LHCN-M2 (cell line): ENCODE measurements at places on chromosomes 7 and 10.

- no peak for DNase-seq
These were observed 317.0 kb downstream of the CACNA2D1 start for GRCh38 chr7:82126576-82126975.

GRCh38 chr7:4225881-4226523 is 456.1 kb upstream of the FOXK1 start:
- no peak for DNase-seq

GRCh38 chr10:3192856-3193635 is 20.5 kb upstream of the PITRM1 start:
- peak; percentile 58 for DNase-seq

DNA sequence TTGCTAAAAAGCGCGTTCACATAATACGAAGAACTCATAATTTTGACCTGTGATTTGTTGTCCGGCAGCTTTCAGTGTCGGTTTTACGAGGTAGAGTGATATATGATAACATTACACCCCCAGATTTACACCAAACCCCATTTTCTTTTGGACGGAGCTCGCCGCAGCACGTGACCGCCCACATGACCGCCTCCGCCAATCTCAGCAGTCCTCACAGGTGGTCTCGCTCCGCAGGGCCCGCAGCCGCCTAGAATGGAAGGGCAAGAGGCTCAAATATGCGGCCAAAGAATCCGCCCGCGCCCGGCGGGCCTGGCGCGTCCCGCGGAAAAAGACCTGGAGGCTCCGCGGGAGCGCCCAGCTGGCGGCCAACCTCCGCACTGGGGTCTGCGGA is at the start of gene HOXA7:
Gene HOXA7, minus strand, starts transcription at position 168 of the 391 bp plus-strand sequence. Its CDS starts 130 bp downstream, at position 38.
- peak; percentile 79 for DNase-seq

DNA sequence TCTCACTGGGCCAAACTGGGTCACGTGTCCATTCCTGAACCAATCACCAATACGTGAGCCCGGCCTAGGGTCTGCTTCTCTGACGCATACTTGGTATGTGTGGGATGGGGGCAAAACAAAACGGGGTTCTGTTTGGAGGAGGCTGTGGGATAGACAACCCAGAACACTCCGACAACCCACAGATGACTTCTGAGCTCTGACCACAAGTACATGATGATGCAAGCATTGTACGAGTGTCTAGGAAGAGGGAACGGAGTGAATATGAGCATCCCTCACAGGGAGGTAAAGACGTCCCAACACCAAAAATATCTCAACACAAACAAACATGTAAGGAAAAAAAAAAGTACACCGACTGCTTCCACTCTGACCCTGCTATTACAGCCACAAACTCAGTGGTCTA is 5.6 kb downstream of the DAGLB start:
- peak; percentile 83 for DNase-seq

DNA sequence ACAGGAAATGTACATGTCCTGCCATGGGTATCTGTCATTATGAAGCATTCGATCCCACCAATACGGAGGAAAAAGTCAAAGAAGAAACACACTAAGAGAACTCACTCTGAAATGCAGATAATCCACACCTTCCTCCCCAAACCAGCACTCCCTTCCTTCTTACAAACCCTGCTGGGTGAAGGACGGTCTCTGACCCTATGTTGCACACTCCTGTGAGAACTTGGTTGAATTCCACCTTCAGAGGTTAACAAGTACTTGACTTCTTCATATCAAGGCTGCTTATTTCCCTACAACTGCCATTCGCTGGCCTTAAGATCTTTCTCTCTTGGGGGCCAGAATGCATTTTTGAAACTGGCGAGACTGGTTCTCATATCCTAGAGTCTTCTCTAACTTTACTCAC is 16.6 kb downstream of the YWHAG start:
- DNase-seq, result no peak

DNA sequence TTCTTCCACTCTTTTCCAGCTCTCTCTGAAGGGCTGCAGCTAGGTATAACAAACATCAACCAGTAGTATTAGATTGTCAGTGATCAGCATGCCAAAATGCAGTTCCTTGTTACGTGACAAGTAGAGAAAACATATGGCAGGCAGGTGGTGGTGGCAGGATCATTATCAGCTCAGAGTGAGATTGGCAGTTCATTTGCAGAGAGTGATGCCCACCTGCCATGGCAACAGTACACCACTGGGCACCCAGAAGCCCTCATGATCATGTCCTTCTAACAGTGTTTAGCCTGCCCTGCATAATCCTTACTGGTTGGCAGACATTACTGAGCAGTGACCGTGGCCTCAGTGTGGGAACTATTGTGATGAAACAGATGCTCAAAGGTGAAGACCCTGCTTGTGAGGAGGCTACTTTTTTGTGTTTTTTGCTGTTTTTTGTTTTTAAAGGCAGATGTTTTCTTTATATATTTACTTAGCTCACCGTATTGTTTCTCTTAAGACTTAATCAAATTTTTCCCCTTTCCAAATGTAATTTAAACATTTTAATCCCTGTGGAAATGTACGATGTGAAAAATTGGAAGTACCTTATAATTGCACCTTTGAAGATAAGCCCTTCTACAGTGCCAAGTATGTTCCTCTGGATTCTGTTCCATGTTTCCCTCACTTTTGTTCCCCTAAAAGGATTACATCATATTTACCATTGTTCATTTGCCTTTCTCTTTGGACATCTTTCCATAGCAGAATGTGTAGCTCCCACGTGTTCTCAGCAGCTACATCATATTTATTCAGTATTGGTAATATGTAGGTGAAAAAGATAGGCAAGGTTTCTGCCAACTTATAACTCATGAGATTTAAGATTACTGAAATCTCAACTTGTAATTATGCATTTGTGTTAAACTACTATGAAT is 179.6 kb downstream of the SND1 start:
- DNase-seq, result no peak

DNA sequence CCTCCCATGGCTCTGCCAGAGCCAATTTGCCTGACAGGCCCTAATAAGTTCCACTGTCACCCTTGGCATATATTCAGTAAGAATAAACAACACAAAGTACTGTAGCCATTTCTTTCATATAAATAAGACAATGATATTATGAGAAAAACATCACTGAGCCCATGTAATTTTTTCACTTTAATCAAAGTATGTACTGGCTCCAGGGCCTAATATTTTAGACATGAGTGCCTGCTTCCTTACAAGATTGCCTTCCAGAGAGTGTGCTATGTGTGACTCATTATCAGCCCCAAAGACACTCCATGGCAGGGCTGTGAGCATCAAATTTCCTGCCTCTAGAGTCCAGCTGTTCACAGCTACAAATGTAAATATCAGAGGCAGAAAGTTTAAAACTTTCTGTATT is 297.6 kb downstream of the LHFPL3 start:
- no peak for DNase-seq

GRCh38 chr7:32501522-32501921 is 6.2 kb downstream of the AVL9 start:
- peak; percentile 94 for DNase-seq

GRCh38 chr10:121522831-121523230 is 75.4 kb downstream of the FGFR2 start:
- no peak for DNase-seq

DNA sequence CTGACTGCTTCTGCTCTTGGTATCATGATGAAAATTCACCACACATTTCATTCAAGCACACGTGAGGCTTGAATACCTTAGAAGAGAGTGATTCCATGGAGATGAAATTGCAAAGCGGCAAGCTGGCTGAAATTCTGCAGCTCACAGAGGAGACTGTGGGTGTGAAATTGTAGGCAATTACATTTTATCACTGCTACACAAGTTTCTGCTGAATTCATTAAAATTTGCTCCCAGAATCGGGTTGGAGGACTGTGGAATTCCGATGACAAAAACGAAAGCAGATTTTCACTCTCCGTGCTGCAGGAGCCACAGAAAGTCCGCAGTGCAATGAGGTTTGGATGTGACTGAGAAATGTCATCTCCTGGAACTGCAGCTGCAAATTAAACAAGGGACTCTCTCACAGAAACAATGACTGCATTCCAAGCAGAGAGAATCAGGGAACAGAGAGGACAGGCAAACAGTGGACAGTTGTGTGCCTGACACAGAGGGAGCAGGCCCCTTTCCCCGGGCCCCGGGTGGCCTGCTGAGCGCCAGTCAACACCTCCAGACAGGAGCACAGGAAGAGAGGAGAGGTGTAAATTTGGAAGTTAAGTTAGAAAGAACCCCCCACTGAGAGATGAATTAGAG is 109.1 kb downstream of the C10orf90 start:
- DNase-seq, result no peak

DNA sequence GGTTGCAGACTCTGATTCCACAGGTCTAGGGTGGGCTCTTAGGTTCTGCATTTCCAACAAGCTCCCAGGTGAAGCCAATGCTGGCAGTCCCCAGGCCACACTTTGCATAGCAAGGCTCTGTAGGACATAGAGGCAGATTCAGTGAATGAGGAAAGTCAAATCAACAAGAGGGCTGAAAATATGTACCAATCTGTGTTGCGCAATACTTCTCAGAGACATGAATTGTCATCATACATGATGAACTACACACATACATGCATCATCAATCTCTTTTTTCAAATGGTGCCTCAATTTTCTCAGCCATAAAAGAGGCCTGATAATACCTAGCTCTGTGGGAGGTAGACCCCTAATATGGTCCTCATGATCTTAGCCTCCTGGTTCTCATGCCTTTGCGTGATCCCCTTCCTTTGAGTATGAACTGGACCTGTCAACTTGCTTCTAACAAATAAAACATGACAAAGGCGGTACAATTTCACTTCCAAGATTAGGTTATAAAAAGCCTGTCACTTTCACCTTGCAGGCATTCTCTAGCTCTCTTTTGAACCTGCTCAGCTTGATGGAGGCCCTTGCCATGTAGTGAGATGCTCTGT is 49.0 kb downstream of the PIK3CG start:
- DNase-seq, result no peak

- peak; percentile 9 for DNase-seq
These were observed 121.3 kb downstream of the PRKCQ start for GRCh38 chr10:6458814-6459213.

GRCh38 chr10:68897336-68897741 is 3.8 kb upstream of the DDX50 start:
- DNase-seq, result peak; percentile 72

DNA sequence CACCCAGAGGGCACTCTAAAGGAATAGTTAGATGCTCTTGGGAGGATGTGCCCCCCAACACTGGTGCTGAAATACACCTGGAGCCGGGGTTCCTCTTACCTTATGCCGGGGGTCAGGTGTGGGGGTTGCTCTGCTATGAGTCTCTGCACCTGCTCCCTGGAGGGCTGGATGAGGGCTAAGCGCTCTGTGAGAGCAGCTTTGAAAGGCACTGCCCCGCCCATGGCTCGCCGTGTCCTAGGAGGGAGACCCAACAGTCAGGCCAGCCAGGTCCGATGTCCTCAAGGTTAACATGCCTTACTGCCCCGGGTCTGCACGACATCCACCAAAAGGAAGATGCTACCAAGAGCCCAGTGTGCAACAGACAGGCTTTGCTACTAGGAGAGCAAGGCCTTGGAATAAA is 31.7 kb downstream of the PSPH start:
- no peak for DNase-seq

DNA sequence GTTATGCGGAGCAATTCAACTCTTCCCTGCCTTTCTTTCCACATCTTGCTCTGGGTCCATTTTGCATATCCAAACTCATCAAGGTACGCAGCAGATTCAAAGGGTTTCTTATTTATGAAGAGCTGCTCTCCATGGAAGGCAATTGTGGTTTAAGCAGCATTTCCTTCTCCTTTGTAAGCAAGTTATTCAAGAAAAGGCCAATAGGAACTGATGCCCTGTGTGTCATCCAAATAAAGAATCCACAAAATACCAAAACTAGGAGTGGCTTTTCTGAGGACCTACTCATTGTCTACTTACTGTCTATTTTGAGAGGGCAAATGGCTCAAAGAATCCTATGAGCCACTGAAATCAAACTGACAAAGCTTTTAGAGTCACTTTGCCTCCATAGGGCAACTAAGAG is 253.1 kb downstream of the PTEN start:
- peak; percentile 85 for DNase-seq

GRCh38 chr7:98136423-98136822 is 29.8 kb downstream of the LMTK2 start:
- no peak for DNase-seq

GRCh38 chr10:112721080-112721698 is 228.9 kb upstream of the TCF7L2 start:
- DNase-seq, result peak; percentile 47

DNA sequence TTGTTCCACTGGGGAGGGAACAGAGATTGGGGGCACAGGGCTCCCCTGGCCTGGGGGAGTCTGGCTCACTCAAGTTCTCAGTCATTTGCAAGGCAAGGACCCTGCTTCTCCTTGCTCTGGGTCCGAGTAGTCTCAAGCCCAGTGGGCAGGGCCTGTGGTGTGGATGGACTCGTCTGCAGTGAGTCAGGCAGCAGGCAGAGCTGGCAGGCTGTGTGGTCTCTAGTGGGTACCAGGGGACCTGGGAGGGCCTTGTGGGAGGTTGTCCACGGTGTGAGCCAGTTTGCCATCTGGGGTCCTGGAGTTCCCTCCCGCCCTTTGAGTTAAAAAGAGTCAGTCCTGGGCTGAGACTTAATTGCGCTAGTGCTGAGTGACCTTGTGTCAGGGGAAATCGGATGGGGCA is 8.8 kb upstream of the SH2D4B start:
- DNase-seq, result no peak

DNA sequence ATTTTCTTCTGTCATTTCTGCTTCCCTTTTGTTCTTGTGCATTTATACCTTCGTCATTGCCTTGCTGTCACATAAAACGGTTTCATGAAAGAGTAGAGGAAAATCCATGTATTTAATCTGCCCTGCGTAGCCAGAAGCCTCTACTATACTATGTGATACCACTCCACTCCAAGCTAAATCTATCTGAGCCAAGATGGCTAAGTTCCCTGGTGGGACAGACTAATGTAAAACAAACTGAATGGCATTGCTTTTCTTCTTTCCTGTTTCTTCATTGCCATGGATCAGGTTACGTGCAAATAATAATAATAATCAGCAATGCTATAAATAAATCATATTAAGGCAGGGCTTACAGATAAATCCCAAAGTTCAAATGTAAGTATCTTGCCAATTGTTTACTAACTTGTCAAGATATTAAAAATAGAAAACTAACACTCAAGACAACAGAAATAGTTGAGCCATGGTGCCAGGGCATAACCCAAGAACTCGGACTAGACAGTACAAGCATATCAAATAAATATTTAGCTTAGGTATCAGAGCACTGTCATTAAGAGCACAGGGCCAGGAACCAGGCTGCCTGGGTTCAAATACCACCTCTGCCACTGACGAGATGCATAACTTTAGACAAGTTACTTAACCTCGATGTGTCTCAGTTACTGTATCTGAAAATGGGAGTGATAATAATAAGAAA is 151.4 kb downstream of the PDE1C start:
- no peak for DNase-seq

GRCh38 chr10:101770331-101771215 is 5.3 kb downstream of the FGF8 start:
- no peak for DNase-seq

GRCh38 chr7:39952374-39952773 is 2.3 kb downstream of the CDK13 start:
- peak; percentile 41 for DNase-seq

GRCh38 chr10:11610826-11611247 is 613 bp downstream of the USP6NL start:
- DNase-seq, result no peak
